T-helper 2 cell treated with Interferon-gamma antibody and Interleukin-4, amounts not matched to agents 5 μg/mL and 100 μg/mL, for 36 hours (primary cell): ENCODE measurements at places on chromosomes 13 and 19.

DNA sequence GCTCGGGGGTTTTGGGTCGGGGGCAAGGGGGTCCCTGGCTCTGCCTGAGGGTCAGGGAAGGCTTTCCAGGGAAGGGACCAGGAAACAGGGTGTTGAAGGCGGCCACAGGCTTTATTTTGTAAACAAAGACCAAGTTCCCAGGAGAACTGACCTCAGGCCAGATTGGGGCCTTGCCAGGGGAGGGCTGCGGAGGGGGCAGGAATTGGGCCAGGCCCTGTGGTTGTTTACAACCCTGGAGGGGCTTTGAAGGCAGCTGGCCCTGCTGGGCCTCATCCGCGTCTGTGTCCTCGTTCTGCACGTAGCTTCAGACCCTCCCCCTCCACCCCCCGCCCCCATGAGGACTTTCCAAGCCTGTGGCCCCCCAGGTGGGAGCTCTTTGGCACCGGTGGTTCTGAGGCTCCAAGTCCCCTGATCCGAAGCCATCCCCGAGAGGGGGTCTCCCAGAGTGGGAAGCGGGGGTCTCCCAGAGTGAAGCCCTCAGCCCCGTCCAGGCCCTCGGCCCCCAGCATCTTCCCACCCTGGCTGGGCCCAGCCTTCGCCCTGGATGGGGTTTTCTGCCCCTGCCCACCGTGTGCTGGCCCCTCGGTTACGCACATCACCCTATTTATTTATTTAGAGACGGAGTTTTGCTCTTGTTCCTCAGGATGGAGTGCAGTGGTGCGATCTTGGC, 13.5 kb upstream of the BSG start:
- no peak overlapping the region for H3K27ac ChIP-seq
- no peak for DNase-seq
- H3K36me3 ChIP-seq = no peaks in the 10 kb centered on the region
- no peak overlapping the region for H3K4me3 ChIP-seq
- H3K4me1 ChIP-seq = no peaks in the 10 kb centered on the region

DNA sequence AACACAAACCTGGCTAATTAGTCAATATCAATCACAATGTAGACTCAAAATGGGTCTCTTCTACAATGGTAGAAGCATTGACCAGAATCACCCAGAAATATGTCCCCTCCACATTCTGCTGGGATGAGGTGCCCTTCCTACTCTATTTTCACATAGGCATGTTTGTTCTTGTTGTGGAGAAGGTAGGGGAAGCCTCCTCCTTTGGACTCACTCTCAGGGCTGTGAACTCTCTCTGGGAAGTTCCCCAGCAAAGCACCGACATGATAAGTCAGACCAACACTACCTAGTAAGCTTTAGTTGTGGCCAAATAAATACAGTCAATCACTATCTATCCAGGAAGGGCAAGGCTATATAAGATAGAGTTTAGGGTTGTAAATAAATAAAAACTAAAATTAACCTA, 194.5 kb upstream of the UBL3 start:
- peaks cover 10% of the 10 kb centered on the region for H3K27me3 ChIP-seq
- H3K4me3 ChIP-seq = no peak overlapping the region
- no peak for DNase-seq
- no peaks in the 10 kb centered on the region for H3K36me3 ChIP-seq
- no peak overlapping the region for H3K27ac ChIP-seq

DNA sequence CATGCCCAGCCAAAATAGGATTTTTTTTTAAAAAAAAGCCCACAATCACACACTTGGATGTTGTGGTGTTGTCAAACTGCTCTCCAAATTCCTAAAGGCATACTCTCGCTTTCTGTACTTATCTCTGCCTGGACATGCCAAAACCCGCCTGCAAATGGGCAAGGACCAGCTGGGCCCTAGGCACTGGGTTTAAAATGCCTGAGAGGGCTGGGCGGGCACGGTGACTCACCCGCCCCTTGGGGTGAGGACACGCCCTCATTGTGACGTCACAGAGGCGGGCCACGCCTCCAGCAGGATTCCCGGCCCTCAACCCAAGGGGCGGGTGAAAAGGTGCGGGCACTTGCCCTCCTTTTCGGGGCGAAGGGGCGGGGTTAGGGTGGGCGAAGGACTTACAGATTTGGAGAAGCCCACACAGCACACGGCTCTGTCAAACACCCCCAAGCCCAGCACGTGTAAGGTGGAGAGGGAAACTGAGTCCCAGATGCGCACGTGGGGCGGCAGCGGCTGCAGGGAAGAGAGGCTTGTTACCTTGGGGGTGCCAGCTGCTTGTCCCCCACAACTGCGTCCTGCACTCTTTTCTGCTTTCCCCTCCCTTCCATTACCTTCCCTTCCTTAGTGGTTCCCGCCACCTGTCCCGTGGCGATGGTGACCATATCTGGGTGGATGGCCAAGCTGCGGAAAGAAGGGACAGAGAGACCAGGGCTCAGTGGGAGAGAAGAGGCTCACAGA, 6.6 kb downstream of the EML2 start:
- no peak overlapping the region for H3K4me3 ChIP-seq
- H3K36me3 ChIP-seq = peaks cover 19% of the 10 kb centered on the region
- H3K4me1 ChIP-seq = peaks cover 1% of the 10 kb centered on the region
- peak; percentile 35 for DNase-seq

- no peaks in the 10 kb centered on the region for H3K36me3 ChIP-seq
- H3K27me3 ChIP-seq = no peaks in the 10 kb centered on the region
- DNase-seq = no peak
- H3K27ac ChIP-seq = no peak overlapping the region
- no peak overlapping the region for H3K4me3 ChIP-seq
Observed at GRCh38 chr13:21894091-21894490, 223.2 kb downstream of the FGF9 start.

DNA sequence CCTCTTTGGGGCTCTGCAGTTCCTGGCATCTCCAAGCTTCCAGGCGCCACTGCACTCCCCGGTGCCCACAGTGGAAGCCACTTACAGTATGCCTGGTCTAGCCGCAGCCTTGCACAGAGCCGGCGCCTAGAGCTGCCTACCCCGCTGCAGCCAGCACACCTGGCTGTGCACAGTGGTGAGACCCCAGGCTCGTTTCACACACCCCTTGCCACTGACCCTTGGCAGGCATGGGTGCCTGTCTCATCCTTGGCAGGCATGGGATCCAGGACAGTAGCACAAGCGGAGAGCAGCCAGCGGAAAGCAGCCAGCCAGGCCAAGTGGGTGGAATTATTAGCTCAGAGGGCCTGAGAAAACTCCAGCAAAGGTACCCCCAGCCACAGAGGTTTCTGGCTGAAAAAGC, 86.0 kb downstream of the SERP2 start:
- H3K4me1 ChIP-seq = no peaks in the 10 kb centered on the region
- H3K27ac ChIP-seq = no peak overlapping the region

- peak overlapping the region; percentile 77 for H3K4me3 ChIP-seq
- peaks cover 41% of the 10 kb centered on the region for H3K4me1 ChIP-seq
- H3K27me3 ChIP-seq = peaks cover 2% of the 10 kb centered on the region
- H3K36me3 ChIP-seq = no peaks in the 10 kb centered on the region
- H3K27ac ChIP-seq = peak overlapping the region; percentile 67
Observed at GRCh38 chr19:45442778-45443461, 19.2 kb upstream of the ERCC1 start.

DNA sequence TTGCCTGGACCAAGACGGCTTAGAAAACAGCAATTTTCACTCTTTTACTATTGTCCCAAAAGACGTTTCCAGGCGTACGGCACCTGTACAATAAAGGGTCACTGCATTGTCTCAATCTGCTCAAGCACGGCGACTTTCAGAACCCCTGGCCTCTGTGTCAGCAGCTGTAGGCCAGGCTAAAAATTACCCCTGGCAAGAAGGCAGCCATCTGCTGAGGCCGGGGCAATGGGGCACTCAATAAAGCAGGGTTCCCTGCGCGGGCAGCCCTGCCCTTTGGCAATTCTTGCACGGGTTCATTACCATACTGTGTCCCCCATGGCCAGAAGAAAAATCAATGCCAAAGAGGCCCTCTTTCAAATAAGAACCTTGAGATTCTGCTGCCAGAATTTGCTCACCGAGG, 52.1 kb downstream of the STK24 start:
- H3K4me3 ChIP-seq = no peak overlapping the region
- no peak for DNase-seq
- H3K27me3 ChIP-seq = no peaks in the 10 kb centered on the region
- H3K4me1 ChIP-seq = peaks cover 47% of the 10 kb centered on the region
- H3K27ac ChIP-seq = no peak overlapping the region
- H3K36me3 ChIP-seq = no peaks in the 10 kb centered on the region
